ENCODE measurements at places on chromosomes 5 and 9. TPM values are rescaled to one million over a fixed set of nuclear protein-coding genes. Genes with fewer than 3 reads are reported as not detected.

Gene HOMER1
- 9.2 TPM for total RNA-seq

DNA sequence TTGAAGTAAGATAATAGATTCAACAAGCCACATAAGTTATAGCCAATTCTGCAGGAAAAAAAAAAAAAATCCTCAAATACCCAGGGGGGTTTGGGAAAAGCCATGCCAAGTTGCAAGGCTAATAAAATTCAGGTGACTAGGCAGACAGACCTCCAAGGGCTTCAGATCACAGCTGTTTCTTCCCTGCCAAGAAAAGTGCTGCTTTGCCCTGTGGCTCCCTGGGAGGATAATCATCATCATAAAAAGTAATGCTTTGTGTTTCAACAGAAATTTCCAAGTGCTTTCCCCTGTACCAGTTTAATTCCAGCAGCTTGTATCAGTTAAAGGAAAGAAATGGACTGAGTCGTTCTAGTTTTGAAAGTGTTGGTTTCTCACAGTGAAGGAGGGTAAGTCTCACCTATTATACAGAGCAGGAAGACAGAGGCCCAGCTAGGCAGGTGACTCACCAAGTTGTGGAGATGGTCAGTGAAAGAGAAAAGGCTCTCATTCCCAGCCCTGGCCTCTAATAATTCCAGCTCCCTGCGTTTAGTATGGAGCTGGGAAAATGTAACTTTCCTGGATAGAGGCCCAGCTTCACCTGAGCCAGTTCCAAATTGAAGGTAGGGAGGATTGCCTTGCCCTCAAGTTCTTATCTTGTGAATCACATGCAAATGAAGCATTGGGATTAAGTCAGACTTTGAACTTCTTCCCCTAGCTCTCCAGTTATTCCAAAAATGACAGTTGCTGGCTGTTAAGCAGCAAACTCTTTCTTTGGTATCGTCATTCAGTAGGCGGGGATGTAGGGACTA is 263.4 kb downstream of the GRIA1 start:
- no peak overlapping the region for H3K27ac ChIP-seq
- no peaks in the 10 kb centered on the region for H3K36me3 ChIP-seq
- no peak overlapping the region for H3K4me3 ChIP-seq
- no peaks in the 10 kb centered on the region for H3K27me3 ChIP-seq

DNA sequence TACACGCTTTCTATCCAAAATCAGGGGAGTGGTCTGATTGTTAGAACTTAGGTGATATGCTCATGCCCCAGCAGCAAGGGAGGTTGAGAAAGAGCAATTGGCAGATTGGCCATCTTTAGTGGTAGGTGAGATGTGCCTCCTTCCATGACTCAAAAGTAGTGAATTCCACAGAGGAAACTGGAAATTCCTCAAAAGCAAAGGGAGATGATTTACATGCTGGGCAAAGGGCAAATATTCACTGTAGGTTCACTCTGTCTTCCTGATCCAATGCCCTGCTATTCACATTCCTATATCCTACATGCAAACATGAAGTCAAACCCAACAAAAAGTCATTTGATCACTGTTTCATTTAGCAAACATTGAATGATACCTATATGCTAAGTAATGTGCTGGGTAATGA is 130.1 kb upstream of the ZNF608 start:
- H3K4me1 ChIP-seq, result no peaks in the 10 kb centered on the region
- H3K36me3 ChIP-seq, result no peaks in the 10 kb centered on the region
- H3K27me3 ChIP-seq, result no peaks in the 10 kb centered on the region
- H3K4me3 ChIP-seq, result no peak overlapping the region
- no peak for DNase-seq

Gene FBXL7
- 6.1 TPM for total RNA-seq
